ENCODE measurements at places on chromosomes 5 and 9. TPM values are rescaled to one million over a fixed set of nuclear protein-coding genes. Genes with fewer than 3 reads are reported as not detected.

SHISAL2B gene
- not detected for total RNA-seq

NUTM2F gene
- total RNA-seq, result not detected

CDC42SE2 gene
- total RNA-seq, result 6.5 TPM

MXD3 gene
- 3.4 TPM for total RNA-seq

KLF9 gene
- 68.5 TPM for total RNA-seq

SEPTIN8 gene
- total RNA-seq, result 21.7 TPM

RALGDS gene
- total RNA-seq, result 14.6 TPM

C9orf152 gene
- not detected for total RNA-seq

ALDOB gene
- total RNA-seq, result not detected

PPP2R2B gene
- total RNA-seq, result not detected

HAVCR2 gene
- not detected for total RNA-seq

All from pericardium fibroblast (primary cell).